ENCODE measurements at places on chromosomes 5 and 9. TPM values are rescaled to one million over a fixed set of nuclear protein-coding genes. Genes with fewer than 3 reads are reported as not detected.

Gene SLIT3
- not detected for polyA plus RNA-seq

Gene OR1J2
- not detected for polyA plus RNA-seq

Gene QRFP
- not detected for polyA plus RNA-seq

Gene FRMPD1
- polyA plus RNA-seq, result not detected

Gene PCDHB2
- not detected for polyA plus RNA-seq

Gene SLC26A2
- 2.3 TPM for polyA plus RNA-seq

Gene ARID3C
- not detected for polyA plus RNA-seq

Gene FOXD4L3
- polyA plus RNA-seq, result not detected

Gene PCDHGA4
- polyA plus RNA-seq, result not detected

Gene STC2
- polyA plus RNA-seq, result not detected

Gene IFNA21
- polyA plus RNA-seq, result not detected

Gene BTNL8
- not detected for polyA plus RNA-seq

Gene TSSK1B
- polyA plus RNA-seq, result not detected

Gene ZNG1F
- polyA plus RNA-seq, result 6.3 TPM

Gene MEIKIN
- not detected for polyA plus RNA-seq

Gene CER1
- not detected for polyA plus RNA-seq
